ENCODE measurements at places on chromosomes 5 and 9.

DNA sequence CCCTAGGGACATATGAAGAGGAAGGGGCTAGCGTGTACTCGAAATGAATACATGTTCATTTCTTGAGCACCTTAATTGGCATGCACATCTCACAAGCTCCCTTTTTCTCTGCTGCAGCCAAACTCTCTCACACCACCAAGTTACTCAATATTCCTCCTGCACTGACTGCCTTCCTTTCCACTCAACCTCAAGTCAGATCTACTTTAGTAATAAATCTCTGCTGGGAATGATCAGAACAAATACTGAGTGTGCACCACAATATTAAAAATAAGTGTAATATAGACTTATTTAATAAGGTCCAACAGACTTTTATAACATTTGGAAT is 995.8 kb upstream of the WWC1 start:
- no peak for DNase-seq

DNA sequence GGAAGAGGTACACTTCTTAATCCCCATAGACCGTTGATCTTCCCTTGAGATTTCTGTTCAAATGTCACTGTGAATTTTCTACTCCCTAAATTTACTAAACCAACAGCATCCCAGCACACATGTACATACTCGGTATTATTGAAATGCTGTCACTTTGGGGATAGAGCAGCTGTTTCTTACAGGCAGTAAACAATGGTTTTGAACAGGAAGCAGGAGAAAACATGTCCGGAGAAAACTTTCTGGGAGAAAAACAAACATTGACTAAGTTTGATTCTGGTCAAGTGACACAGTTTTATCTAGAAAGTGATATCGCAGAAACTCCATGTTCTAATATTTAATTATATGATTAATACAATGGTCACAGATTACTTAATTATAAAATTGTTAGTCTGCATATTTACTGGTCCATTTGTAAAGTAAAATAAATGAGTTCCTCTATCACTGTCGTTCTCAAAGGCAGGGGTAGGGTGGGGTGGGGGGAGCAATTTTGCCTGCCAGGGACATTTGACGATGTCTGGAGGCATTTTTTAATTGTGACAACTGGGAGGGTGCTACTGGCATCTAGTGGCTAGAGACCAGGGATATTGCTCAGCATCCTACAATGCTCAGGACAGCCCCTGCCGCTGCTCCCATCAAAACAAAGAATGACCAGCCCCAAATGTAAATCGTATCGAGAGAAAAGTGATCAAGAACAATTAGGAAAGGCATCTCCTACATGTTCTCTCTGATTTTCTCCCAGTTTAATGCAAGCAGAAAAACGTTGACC is 12.2 kb downstream of the TAS2R1 start:
- DNase-seq, result no peak

DNA sequence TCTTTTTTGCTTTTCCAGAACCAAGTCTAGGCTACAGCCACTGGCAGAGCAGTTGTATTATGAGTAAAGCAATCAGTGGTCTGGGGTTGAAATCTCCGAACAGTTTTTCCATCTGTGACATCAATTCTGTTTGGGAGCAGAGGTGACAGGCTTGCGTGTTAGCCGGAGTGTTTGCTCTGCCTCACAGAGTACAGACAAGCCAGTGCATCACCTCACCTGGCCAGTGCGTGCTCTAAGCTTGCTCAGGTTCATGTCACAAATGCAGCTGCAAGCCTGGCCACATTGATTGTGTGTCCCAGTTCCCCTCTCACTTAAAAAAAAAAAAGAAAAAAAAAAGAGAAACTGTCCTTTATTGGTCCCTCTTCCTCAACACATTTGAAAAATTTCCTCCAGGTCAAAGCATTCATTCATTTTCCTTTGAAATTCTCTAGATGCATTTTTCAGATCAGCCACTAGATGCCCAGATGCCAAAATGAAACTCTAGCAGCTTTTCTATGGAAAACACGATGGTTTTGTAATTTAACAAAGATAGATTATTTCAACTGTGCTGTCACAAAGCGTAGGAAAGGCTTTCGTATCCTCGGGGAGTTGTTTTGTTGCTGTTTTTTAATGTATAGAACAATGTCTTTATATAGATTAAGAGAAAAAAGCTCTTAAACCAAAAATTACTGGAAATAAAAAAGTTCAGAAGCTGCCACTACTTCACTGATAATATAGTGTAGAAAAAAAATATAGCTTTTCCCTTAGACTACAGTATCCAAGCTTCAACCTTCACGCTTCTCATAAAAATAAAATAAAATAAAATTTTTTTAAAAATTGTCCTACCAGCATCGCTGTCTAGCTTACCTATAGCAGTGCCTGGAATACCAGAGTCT is 585.5 kb downstream of the TLE1 start:
- DNase-seq, result no peak

DNA sequence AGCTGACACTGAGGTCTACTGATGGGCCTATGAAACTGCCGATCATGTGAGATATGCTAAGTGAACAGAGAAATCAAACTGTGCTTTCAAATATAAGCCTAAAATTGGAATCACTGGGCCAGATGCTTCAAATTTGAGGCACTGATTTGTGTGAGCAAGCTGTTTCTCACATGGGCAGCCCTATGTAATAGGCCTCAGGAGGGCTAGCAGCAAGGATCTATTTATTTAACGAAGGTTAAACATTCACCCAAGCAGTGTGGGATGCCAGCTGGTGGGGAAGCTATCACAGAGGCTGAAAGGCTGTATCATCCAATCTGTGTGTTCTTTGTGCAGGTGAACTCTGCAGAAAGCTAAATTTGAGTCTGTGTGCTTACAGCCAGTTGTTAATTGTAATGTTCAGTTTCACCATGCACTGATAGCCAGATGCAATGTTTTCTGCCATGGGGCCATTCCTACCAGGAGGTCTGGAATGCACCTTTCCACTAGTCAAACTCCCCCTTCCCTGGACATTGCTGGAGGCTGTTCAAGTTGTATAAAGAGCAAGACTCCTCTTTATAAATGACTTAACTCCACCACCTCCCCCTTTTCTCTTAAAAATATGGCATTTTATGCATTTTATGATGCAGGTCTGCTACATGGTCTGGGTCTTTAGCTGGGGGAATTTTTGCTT is 228.9 kb downstream of the SH3GL2 start:
- no peak for DNase-seq

- DNase-seq, result no peak
These were observed 202.6 kb downstream of the PIK3R1 start for GRCh38 chr5:68418201-68418600.

GRCh38 chr9:119333507-119334229 is 35.6 kb downstream of the BRINP1 start:
- no peak for DNase-seq

- DNase-seq, result no peak
These were observed 40.0 kb downstream of the CMYA5 start for GRCh38 chr5:79729679-79730078.
